ENCODE measurements at places on chromosomes 13 and 19.

DNA sequence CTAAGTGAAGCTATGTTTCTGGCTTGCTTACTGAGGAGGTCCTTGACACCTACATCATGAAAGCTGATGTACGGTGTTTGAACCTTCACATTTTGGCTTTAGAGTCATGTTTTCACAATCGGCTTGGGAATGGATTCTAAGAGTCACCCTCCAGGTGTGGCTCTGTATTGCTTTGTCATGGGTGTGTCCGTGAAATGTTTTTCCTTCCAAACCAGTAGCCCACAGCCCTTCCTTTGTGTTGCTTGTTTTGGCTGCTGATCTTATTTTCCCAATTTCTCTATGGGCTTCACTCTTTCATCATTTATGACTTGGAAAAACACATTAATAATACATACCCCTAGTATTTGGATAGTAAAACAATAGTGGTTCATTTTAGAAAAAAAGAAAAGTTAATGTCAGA lies 240.6 kb downstream of the GGACT start:
- peak; percentile 89 for DNase-seq

DNA sequence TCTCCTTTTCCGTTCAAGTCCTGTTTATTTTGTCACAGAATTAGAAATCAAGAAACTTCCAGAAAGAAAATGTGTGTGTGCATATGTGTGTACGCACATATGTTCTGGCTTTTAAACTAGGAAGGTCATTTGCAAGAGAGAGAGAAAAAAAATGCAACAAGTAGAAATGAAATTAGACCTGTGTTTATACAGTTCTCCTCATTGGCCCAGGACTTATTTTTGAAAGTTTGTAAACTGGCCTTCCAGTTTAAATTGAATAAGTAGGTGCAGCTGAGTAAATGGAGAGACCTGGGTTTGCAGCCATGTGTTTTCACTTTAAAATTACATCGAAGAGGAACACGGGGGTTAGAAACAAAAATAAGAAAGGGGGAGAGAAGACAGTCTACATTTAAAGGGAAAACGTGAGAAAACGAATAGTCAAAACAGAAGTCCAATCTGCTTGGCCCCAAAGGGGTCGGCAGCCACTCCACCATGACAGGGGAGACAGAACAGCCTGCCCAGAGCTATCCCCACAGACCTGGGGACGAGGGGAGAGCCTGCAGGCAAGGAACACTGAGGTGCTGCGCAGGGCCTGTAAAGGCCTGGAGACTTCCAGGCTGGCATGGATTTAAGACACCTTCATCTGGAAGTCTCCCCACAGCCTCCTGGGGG lies 216.8 kb upstream of the MAB21L1 start:
- no peak for DNase-seq

GRCh38 chr19:55451163-55451964 lies 8.3 kb upstream of the SHISA7 start:
- no peak for DNase-seq

GRCh38 chr13:73273745-73274144 lies 214.9 kb downstream of the KLF5 start:
- DNase-seq = no peak

DNA sequence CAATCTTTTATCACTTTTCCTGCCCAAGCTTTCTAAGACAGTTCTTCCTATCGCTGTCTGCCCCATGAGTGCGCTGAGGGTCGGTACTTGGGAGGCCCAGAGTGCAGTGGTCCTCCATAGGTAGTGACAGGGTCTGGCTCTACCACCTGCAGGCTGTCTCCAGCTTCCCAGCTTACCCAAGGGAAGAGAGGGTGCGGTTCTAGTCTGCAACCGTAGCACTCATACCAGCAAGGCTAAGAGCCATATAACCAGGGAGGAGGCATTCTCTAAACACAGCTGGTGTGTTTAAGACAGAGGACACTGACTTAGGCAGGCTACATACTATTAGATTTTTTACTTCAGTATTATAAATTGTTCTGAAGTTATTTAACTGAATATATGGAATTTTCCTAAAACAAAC lies 8.2 kb downstream of the PROZ start:
- no peak for DNase-seq

GRCh38 chr19:51075998-51076397 lies 6.7 kb downstream of the KLK14 start:
- no peak for DNase-seq

DNA sequence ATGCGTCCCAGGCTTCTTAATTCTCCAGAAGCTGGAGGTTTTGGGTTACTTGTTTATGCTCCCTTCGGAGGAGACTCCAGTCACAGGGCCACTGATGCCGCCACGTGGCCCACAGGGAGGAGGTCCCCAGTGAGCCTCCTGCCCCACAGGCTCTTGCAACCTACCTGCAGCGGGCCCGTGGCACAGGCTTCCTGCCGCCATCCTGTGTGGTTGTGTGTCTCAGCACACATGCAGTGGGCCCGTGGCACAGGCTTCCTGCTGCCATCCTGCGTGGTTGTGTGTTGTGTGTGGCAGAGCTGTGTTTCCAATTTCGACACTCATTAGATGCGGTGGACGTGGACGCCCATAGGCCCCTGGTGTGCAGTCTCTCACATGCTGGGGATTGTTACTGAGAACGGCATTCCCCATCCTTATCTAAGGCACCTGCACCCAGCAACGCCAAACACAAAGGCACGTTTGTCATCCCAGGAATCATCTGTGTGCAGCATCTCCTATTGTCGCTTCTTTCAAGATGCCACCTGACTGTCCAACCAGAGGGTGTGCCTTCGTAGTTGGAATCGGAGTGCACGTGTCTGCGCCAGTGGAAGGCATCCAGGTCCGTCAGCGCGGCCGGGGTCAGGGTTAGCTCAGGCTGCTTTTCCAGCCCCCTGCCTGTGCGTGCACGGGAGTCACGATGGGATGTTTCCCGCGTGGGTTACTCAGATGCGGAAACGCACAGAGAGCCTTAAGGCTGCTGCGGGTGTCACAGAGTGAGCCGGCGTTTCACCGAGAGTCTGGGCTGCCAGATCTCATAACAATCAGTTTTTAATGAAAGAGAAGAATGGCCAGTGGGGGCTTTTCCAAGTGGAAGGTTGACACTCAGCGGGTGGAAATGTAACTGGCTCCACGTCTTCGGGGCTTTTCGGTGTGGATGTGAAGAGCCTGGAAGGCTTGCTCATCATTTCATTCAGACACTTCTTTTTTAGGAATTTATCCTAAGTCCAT lies 119.8 kb downstream of the ATP11A start:
- no peak for DNase-seq

GRCh38 chr19:43331435-43332010 lies 22.0 kb upstream of the CD177 start:
- no peak for DNase-seq

DNA sequence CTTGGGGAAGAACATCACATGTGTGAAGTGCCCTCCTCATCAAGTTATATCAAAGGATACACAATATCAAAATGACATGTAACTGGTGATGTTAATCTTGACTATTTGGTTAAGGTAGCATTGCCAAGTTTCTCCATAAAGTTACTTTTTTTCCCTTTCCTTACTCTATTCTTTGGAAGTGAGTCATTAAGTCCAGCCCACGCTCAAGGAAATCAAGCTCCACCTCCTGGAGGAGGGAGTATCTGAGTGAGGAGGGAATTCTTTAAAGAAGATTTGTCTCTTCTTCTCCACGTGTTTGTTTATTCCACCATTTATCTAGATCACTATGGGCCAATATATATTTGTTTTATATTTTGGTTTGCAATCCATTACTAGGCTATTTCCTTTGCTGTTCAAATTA lies 33.6 kb upstream of the FNDC3A start:
- DNase-seq = peak; percentile 51

DNA sequence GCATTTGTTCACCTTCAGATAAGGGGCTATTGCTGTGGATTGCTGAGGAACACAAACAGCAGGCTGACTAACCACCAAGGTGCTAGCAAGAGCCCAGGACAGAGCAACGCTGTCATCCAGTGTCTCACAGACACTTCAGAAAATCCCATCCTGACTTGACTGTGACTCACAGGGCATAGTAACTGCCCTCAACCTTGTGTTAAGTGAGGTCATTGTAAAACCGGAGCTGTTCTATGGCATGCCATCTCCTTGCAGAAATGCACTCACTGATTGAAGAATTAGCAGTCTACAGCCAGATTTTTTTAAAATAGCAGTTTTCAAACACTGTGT lies 51.1 kb downstream of the TNFRSF19 start:
- DNase-seq = no peak

- no peak for DNase-seq
Observed at GRCh38 chr19:46635920-46636761, at the start of gene GNG8. TSS of gene GNG8 (minus strand) at chr19:46636202. CDS start at chr19:46634682, 1,520 bp downstream.

GRCh38 chr13:73131247-73131646 lies 72.4 kb downstream of the KLF5 start:
- DNase-seq = no peak

- no peak for DNase-seq
Observed at GRCh38 chr13:112837371-112838037, 131.5 kb upstream of the MCF2L start.

- no peak for DNase-seq
Observed at GRCh38 chr13:46795321-46795720, 1.6 kb downstream of the ESD start.

DNA sequence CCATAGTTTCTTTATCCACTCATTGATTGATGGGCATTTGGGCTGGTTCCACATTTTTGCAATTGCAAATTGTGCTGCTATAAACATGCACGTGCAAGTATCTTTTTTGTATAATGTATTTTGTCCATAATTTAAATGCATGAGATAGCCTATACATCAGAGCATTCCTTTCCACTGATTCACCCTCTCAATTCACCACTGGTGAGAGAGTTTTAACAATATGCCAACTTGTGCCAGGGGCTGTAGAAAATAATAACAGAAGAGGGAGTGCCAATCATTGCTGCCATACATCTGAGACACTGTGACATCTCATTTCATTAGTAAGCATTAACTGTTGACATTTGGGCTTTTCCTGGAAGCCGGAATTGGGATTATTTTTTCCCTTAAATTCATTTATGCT lies 125.1 kb downstream of the RAP2A start:
- DNase-seq = no peak

- DNase-seq = no peak
Observed at GRCh38 chr13:92451060-92451459, 775.5 kb upstream of the GPC6 start.

DNA sequence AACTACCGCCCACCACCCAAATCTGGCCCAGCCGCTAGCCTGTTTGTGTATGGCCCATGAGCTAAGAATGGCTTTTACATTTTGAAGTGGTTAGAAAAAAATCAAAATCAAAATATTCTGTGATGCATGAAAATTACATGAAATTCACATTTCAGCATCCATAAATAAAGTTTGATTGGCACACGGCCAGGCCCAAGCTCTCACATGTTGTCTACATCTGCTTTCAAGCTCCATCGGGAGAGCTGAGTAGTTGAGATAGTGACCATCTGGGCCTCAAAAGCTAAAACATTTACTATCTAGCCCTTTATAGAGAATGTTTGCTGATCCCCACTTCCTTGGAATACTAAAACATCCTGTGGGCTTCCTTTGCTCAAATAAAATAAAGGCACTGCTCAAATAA lies 14.5 kb downstream of the RFX2 start:
- DNase-seq = no peak

- DNase-seq = no peak
Observed at GRCh38 chr19:19938449-19938848, 37.7 kb downstream of the ZNF93 start.

DNA sequence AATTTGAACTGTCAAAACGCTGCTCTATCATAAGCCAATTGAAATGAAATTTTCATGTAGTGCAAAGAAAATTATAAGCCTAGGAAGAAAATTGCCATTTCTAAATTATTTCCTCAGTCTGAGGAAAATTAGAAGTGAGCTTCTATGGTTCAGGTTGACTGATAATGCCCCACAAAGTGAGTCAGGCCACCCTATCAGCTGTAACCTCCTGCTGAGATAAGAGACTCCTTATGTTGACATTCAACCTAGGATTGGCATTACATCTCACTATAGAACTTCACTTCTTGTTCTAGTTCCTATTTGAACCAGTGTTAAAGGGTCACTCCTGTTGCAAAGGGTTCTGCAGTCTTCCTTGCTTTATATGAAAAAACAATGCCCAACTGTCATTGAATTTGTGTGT lies 32.6 kb upstream of the RFC3 start:
- DNase-seq = no peak

GRCh38 chr13:37319031-37319443 lies 213.6 kb upstream of the CSNK1A1L start:
- no peak for DNase-seq

GRCh38 chr19:44447916-44448674 lies at the start of gene ZNF229:
TSS of gene ZNF229 (minus strand) at chr19:44448472. CDS start at chr19:44442847, 5,625 bp downstream.
- DNase-seq = peak; percentile 92

DNA sequence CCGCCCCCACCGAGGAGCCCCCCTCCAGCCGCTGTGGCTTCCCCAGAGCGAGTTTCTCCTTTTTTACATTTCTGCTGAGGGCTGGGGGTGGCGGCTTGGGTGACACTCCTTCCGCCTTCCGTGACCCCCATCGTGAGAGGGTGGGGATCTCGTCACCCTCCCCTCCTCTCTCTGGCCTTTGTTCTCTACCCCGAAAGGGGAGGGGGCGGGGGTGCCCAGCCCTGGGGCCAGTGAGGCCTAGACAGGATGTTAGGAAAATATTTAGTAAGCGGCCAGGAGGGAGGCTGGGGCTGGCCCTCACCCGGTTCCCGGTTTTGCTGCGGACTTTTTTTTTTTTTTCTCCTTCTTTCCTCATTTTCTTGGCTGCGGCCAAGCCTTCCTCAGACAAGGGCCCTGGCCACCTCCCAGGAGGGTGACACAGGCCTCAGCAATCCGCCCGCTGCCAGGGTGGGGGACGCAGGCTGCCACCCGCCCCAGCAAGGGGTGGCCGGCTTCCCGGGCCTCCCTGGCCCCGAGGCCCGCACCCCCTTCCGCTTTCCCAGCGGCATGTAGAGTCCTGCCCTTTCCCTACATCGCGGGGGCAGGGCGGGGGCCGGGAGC lies 3.9 kb downstream of the MIDN start:
- DNase-seq = peak; percentile 80

- no peak for DNase-seq
Observed at GRCh38 chr19:32489971-32490370, 84.4 kb downstream of the DPY19L3 start.

- DNase-seq = no peak
Observed at GRCh38 chr13:30742901-30743300, 7.6 kb downstream of the ALOX5AP start.

- DNase-seq = no peak
Observed at GRCh38 chr13:31756346-31756745, 17.0 kb downstream of the RXFP2 start.

GRCh38 chr13:40792284-40793051 lies 3.1 kb downstream of the SLC25A15 start:
- DNase-seq = no peak

- DNase-seq = no peak
Observed at GRCh38 chr13:27273658-27274425, 3.2 kb downstream of the RASL11A start.
